Hematopoietic multipotent progenitor cell treated with erythropoietin and hydrocortisone succinate and interleukin-3 and kit ligand, for 4 days (in vitro differentiated cells): ENCODE measurements at places on chromosomes 2 and 18.

DNA sequence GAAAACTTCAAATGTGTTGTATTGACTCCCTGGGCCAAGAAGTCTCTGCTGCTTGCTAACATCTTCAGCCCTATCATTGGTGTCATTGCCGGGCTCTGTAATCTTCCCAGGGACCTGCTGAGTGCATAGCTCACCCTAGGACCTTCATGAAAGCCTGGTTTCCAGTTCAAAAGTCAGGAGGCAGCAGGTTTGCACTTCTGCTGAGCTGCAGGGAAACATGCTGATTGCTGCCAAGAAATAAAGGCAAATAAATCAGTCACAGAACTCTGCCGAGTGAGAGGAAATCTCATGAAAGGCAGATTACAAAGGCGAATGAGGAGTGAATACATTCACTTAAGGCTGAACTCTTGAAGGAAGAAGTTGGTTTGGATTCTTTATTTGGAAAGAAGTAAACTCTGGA lies 1947.6 kb upstream of the CELF4 start:
- no peak for DNase-seq

DNA sequence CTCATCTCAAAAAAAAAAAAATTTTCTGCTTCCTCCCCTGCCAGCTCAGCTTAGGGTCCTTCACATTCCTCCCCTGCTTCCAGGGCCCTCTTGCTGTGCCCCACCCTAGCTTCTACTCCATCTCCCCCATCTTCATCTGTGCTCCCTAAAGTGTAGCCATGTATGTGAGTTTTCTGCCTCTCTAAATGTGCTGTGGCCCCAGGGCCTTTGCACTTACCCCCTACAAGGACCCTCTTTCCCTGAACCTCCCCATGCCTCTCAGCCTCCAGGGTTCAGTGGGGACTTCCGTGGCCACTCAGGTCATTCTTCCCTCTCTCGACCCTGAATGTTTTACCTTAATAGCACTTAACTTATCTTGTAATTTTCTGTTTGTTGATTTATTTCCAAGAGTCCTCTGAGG lies 6.2 kb upstream of the ARHGEF4 start:
- DNase-seq, result no peak

- no peak for DNase-seq
Observed at GRCh38 chr18:50749421-50749820, 70.4 kb downstream of the MRO start.

- no peak for DNase-seq
Observed at GRCh38 chr2:1132328-1132969, 181.8 kb downstream of the SNTG2 start.

GRCh38 chr2:881204-881918 lies 69.3 kb upstream of the SNTG2 start:
- no peak for DNase-seq

DNA sequence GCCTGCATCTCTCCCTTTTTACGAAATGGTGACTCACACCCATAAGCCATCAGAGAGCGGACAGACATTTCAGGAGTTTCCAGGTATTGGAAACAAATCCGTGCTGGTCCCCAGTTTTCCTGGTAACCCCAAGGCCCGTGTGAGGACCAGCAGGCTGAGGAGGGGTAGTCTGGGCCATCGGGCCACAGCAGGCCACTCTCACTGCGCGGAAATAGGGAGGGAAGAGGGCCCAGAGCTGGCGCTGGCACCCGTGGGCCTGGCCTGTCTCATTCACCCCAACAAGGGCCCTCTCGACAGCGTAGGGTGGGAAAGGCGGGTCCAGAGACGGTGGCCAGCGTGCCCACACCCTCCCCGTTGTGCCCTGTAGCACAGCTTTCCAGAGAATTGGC lies 13.7 kb upstream of the FAHD2A start:
- DNase-seq, result no peak

DNA sequence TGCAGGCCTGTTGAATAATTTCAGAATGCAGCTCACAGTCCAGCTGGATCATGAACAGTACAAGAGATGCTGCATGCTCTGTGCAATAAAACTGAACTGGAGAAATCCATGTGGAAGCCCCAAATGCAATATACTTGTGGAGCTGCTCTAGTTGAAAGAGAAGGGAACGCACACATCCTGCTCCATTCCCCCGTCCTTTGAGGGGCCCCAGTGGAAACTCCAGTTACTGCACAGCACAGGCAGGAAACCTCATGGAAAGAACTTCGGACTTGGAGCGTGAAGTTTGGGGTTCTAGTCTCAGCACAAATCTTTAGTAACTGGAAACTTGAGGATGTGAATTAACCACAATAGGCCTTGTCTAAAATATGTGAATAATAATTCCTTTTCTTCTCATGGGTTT lies 73.2 kb downstream of the PLA2R1 start:
- DNase-seq, result no peak

DNA sequence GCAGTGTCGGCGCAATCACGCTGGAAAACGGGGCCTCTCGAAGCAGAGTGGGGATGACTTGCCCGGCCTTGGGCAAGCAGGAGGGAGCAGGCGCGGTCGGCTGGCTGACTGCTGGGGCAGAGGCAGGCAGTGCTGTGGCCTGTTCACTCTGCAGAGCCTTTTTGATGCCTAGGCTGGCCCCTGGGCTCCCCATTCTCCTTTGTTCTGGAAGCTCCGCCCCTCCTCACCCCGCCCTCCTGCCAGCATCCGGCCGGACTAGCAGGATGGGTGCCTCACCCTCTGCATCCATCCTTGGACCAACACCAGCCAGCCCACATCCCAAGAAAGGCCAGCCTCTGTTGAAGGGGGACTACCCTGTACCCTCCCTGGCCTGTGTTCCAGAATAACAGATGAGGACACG lies at the start of gene ASPRV1:
TSS of gene ASPRV1 (minus strand) at position 136 of the 400 bp plus-strand sequence. CDS start 195 bp downstream, outside the sequence.
- no peak for DNase-seq

DNA sequence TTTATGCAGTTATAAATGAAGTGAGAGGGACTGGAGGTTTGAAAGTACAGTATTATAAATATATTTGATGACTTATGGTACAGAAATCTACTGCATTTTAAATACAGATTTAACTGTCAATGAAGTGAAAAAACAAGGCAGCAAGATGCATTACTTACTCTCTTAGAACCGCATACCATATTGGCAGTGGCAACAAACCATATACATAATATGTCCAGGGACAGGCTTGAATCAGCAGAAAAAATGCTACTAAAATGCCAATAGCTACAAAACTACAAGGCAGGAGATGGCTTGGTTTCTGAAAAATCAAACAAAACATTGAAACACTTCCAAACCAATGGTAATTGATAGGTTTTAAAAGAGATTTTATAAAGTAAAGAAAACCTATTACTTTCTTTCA lies 77.2 kb downstream of the PIGN start:
- no peak for DNase-seq

- no peak for DNase-seq
Observed at GRCh38 chr18:10514082-10514481, 11.7 kb upstream of the NAPG start.

DNA sequence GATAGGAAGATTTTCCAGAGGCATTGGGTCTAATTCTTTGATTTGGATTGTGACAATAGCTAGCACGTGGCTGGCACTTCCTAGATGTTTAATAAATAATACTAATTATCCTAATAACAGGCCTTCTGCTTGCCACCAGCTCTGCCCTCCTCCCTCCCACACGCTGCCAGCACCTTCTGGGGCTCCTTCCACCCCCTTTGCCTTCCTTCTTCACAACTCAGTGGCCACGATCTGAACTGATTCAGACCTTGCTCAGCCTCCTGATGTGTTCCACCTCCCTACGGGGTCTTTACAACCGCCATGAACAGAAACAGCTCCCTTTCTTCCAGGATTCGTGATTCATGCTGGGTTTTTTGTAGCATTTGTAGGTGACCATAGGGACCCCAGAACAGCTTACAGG lies 310.3 kb upstream of the HS6ST1 start:
- no peak for DNase-seq

DNA sequence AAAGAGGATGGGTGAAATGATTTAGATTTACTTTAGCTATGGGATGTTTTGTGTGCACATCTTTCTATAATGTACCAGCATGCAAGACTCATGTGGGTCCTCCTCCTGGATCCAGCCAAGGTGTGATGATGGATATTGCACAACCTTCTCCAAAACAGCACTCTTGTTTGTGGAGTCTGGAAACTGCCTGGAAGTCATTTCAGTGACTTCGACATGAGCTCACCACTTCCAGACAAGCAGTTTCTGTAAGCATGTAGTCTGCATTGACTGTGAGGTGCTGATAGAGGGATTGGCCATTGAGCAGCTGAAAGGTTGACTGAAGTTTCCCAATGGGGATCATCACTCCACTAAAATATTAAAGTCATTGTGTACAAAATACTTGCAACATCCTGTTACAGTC lies 154.0 kb downstream of the TRIB2 start:
- no peak for DNase-seq

DNA sequence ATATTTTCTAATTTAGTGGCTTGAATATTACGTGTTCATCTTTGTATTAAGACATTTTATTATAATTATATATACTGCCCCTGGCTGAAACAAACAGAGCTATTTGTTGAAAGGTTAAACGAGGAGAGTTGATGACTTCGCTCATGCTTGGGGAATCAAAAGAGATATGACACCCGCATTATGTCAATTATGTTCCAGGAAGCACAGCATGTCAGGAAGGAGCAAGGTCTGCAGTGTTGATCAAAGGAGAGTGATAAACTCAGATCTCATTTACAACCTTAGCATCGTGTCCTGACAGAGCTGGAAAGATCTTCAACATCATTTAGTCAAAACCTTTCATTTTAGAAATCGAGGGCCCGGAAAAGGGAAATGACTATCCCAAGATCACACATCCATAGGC lies 510.1 kb downstream of the TDRD15 start:
- no peak for DNase-seq

DNA sequence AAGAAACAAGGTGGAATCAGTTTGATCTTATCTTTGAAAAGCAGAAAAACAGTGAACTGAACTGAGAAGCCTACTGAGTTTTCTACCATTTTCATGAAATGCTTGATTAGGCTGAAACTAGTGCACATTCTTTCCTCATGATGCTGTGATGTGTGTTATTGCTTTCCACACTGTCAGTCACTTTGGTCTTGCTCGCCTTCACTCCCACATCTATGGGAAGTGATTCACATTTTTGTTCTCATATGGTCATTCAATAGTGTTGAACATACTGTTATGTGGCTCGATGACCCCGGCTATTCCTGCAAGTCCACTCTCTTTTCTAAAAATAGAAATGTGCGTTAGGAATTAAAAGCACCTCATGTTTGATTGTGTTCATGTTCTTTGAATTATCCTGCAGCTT lies 129.7 kb downstream of the TGIF1 start:
- DNase-seq, result no peak

GRCh38 chr2:28437149-28437835 lies 44.6 kb downstream of the FOSL2 start:
- DNase-seq, result peak; percentile 38

- no peak for DNase-seq
Observed at GRCh38 chr2:174503161-174503809, 16.5 kb upstream of the GPR155 start.

DNA sequence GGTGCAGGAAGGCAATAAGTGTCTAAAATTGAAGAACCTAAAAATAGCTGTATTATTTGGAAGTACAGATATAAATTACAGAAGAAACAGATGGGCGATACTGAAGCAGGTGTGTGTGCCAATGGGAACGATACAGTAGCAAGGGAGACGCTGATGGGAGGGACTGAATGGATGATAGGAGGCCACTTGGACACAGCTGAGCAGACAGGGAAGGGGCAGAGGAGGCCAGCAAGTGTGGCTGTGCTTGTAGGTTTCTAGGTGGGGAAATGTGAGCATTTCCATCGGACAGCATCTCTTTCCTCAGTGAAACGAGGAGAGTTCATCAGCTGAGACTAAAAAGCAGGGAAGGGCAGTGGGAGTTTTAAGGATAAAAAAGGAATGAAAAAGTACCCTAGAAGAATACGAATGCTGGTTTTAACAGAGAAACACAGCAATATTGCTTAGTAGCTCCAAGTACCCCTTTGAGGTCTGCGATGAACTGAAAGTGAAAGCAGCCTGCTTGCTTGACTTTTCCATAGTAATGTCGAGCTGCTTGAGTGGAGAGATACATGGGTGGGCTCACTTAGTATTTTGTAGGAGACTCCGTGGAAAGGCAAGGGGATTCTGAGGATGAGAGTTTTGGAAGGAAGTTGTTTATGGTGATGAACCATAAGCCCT lies 91.7 kb upstream of the EPC2 start:
- DNase-seq, result peak; percentile 61

DNA sequence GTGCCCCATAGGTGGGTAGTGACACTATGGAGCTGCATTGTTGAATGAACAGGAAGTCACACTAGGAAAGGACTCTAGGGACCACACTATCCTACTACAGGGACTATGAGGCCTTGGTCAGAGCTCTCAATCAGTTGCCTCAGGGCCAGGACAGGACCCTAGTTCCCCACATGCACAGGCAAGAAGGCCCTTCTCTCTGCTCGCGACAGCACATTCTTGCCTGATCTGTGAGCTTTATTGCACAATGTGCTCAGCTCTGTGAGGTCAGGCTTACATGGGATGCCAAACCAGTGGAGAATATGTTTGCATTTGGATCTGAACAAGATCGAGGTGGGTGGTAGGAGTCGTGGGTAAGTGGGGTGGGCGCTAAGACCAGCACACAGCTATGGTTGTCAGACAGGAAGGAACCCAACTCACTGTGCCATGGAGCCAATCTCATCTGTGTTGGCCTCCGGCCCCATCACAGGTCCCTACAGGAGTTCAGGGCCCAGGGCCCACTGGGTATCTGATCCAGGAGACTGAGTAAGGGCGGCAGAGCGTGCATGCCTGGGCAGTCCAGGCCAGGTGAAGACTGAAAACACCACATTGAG lies 8.0 kb downstream of the PCARE start:
- peak; percentile 17 for DNase-seq

- no peak for DNase-seq
Observed at GRCh38 chr2:72789241-72789640, 36.6 kb downstream of the EXOC6B start.

DNA sequence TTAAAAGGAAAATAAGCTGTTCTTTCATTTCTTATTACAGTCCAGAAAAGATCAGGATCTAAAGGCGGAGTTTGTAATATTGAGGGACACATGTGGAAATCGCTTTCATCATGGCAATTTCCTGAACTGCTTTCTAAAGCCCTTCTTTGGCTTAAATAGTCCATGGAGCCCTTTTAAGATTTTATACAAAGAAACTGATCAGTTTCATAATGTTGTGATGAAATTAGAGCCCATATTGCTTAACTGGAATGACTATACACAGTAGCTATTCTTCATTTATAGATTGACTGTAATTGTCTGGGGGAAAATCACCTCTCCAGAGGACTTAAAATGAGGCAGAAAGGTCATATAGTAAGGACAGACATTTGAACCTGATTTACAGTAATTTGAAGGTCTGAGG lies 322.2 kb downstream of the ETAA1 start:
- DNase-seq, result no peak

DNA sequence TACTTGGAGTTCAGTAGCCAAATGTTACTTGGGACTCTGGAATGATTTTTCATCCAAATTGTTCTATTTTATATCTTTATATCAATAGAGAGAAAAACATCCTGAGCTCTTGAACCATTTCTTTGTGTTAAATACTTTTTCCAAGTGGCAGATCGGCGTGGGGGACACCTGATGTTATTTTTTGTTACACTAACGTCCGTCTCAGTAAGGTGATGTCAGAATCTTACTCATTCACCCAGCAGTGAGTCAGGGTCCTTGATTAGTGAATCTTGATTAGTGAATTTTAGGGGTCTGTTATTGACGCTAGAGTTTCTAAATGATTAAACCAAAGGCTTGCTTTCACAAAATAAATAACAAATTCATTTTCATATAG lies 1.7 kb downstream of the MIB1 start:
- DNase-seq, result no peak

- DNase-seq, result no peak
Observed at GRCh38 chr18:63725682-63726480, 23.1 kb downstream of the SERPINB11 start.
